Activated CD4-positive, alpha-beta T cell treated with anti-CD3 and anti-CD28 coated beads for 36 hours (primary cell): ENCODE measurements at places on chromosomes 2 and 18. TPM values are rescaled to one million over a fixed set of nuclear protein-coding genes. Genes with fewer than 3 reads are reported as not detected.

DNA sequence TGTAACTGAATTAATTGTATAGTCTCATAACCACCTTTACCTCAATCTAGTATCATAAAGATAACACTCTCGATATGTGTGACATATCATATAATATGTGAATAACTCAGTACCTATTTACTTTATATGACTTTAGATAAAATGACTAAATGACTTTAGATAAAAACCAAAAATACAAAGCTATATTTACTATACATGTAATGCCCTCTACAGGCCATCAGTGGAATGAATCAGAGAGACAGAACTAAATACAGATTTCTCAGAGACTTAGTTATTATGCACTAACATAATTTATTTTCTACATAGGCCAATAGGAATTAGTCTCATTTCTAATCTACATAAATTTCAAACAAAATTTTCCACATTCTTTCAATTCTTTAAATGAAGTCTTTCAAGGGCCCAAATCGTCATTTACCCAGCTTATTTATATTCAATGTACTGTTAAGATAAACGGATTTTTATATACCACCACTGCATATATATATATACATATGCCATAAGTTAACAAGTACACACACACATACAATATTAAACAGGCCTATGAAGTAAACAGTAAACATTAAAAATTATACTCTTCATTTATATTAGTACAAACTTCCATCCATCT, 219.9 kb downstream of the EXOC6B start:
- DNase-seq, result no peak

DNA sequence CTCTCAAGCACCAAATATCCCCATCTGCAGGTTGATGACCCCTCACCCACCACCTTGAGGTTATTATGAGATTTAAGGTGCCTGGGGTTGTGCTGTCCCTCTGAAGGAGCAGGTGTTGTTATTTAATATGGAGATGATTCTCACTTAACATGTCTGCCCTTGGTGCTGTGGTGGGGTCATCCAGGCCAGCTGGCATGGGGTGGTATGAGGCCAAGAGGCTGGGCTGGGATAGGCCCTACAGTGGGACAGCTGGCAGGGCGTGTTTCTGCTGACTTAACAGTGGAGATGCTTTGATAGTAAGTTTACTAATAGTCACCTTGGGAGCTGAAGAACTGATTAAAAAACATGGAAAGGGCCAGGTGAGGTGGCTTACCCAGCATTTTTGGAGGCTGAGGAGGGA, 22.4 kb downstream of the SERPINB12 start:
- no peak for DNase-seq

DNA sequence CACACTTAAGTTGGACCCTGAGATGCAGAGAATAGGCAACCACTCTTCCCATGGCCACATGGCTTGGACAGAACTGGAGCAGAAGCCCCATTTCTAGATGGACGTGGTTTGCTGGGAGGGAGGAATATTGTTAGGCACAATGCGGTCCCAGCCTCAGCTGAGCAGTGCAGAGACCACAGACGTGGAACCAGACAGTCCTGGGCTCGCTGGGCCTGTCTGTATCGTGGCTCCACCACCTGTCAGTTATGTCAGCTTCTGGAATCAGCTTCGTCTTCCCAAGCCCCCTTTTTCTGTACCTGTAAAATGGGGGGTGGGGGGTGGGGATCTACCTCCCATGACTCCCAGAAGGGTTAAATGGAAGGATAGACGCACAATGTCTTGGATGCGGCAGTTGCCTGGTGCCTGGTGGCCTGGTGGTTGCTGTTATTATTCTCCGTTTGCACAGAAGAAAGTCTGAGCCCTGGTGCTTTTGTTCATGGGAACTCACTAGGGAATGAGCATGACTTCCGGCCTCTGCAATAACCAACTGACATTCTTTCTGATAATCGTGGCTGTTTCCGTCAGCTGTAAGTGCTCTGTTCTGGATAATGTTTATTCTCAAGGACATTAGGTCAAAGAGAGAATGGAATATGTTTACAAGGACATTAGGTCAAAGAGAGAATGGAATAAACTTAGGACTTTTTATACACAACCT, 31.4 kb downstream of the COLEC11 start:
- no peak for DNase-seq

DNA sequence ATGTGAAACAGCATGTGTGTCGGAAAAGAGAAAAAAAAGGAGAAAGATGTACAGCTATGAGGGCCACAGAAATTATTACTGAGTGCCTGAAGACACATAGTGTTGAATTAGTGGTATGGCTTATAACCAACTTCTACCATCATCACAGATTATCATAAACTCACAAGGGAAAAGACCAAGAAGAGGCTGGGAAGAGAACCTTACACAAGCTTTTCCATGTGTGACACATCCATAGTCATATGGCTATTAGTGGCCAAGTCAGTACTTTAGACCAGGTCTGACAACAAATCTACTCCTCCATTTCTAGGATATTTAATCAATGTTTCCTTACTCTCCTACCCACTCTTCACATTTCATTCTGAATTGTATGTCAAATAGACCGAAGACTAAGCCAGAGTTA, 3.5 kb upstream of the GALNT5 start:
- no peak for DNase-seq

Gene APCDD1
- total RNA-seq, result not detected

Gene UGT1A3
- total RNA-seq, result not detected
